ENCODE measurements at places on chromosomes 16 and 17. TPM values are rescaled to one million over a fixed set of nuclear protein-coding genes. Genes with fewer than 3 reads are reported as not detected.

DNA sequence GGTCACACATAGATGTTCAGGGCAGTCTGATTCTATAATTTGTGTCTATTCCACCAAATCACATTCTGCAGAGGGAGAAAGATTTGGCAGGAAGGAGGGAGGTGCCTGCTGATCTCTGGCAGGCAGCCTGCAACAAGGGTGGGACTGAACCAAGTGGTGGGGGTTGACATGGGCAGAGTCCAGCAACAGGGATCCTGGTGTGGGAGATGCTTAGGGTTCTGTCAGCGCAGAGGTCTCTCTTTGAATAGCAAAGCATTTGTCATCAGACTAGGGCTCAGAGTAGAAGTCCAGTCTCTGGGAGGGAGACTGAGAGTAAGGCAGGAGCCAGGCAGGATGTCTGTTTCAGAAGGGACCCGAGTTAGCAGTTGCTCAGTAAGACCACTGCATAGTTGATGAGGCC lies 94.6 kb downstream of the UTP18 start:
- DNase-seq: no peak

The AATK gene
- 1.5 TPM for total RNA-seq

The ABCA6 gene
- total RNA-seq: 8.7 TPM

The SMIM22 gene
- not detected for total RNA-seq

DNA sequence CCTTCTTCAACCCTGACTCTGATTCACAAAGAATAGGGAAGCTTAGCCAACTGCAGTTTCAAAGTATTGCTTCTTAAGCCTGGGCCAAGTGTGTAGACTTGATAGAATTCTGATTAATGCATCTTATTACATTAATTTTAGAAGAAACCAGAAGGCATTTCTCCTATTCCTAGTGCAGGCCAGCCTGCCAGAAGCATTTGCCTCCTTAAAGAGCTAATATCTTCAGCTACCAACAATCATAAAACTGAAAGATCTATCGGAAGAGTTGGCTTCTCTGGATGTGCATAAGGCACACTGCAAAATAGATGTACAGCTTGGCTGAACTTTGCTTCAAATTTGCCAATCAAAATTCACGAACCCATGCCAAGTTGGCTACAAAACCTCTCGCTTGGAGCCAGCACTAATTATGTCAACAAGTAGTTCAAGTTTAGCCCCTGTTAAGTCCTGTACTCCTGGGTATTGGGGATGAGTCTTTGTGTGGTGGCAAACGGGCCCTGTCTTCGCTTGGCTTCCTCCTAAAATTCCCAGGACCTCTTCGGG lies 717.8 kb downstream of the WWOX start:
- peak; percentile 52 for DNase-seq

- peak; percentile 47 for DNase-seq
Observed at GRCh38 chr16:269061-269796, 6.5 kb downstream of the RGS11 start.

GRCh38 chr17:45221081-45222013 lies at the start of gene FMNL1:
Gene FMNL1, plus strand, starts transcription at chr17:45221885. Its CDS starts 240 bp downstream, at chr17:45222125.
- peak; percentile 80 for DNase-seq

DNA sequence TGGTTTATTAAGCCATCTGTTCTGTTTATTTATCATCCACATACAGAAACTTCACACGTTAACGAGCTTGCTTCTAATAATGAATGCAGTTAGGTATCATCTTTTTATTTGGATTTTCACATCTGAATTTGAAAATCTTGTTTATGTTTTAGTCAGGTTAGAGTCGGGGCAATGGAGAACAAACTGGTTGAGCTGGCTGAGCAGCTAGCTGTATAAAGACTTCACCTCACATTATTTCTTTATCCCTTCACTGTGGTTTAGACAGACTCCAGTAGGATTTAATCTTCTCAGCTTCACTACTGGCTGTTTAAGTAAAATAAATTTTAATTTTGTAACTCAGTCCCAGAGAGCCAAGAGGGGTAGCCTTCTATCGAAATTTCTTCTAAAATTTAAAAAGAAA lies 415.9 kb downstream of the RBFOX1 start:
- DNase-seq: no peak

DNA sequence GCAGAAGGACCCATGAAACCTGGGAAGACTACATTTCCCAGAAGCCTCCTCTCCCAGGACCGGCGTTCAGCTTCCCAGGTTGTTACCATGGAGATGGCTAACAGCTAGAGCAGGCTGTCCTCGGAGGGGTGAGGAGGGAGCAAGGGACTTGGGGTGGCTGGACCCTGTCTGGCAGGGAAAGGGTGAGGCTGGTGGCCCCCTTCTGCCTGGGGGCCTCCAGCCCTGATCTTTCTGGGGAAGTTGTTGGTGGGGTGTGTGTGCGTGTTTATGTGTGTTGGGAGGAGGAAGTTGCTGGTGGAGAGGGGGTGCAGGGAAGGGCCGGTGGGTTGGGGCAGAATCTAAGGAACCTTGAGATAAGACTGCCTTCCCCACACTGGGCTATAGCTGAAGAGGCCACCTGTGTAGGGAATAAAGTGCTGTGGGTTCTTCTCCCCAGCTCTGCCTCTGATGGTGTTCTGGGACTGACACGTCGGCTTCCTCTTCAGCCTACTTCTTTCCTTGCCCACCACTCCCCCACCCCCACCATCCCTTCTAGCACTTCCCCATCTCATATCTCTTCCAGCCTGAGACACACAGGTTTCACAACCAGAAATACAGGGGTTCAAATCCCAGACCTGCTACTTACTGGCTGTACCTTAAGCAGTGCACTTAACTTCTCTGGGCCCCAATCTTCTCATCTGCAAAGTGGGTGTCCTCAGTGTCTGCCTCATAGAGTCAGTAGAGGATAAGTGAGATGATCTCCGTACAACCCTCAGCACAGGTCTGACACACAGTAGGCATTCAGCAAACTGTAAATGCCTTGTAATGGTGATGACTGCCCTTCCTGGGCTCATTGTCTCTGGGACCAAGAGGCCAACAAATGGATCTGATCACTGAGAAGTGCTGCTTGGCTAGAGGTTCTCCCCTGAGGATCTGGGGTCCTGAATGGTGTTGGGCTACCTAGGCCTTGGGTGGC lies at the start of gene DRC7:
Gene DRC7 (plus strand): TSS at position 82 of the 955 bp plus-strand sequence. CDS start 3,144 bp downstream, outside the sequence.
- no peak for DNase-seq
